ENCODE measurements at places on chromosomes 4 and X.

DNA sequence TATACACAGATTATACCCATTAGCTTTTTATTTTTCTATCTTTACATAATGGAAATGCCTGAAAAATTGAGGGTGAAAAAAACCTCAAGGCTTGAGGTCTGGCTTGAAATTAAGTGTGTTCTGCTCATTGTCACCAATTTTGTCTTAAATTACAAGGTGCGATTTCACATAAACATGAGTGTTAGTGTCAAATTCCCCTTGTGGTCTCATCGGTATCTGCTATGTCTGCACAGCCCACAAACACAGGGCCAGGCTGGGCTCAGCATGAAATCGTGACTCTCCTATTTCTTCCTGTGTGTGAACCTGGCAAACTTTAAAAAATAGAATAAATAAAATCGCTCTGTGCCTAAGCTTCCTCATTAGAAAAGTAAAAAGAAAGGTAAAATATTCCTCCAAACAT, 109.1 kb downstream of the CRLF2 start:
- no peak for DNase-seq

- DNase-seq: no peak
Measured at GRCh38 chrX:81377329-81377728, 175.4 kb downstream of the SH3BGRL start.

GRCh38 chr4:66606908-66607307, 936.6 kb upstream of the EPHA5 start:
- DNase-seq: no peak

- DNase-seq: no peak
Measured at GRCh38 chrX:55715847-55716246, 1.7 kb upstream of the RRAGB start.

GRCh38 chr4:174107746-174108354, 175.6 kb downstream of the FBXO8 start:
- no peak for DNase-seq

- no peak for DNase-seq
Measured at GRCh38 chr4:148868191-148868590, 426.0 kb upstream of the NR3C2 start.

DNA sequence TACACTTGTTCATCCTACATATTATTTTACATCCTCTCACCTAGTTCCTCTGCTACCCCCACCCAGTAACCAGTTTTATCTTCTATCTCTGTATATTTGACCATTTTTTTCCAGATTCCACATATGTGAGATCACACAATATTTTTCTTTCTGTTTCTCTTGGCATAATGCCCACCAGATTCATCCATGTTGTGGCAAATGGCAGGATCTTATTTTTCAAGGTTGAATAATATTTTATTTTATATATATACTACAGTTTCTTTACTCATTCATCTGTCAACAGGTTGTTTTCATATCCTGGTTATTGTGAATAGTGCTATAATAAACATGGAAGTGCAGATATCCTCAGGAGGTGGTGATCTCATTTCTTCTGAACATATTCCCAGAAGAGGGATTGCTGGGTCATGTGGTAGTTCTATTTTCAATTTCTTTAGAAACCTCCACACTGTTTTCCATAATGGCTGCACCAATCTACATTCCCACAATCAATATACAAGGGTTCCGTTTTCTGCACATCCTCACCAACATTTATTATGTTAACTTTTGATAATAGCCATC, 48.2 kb downstream of the THAP9 start:
- DNase-seq: no peak

GRCh38 chr4:83618431-83618830, 82.5 kb downstream of the GPAT3 start:
- DNase-seq: no peak

DNA sequence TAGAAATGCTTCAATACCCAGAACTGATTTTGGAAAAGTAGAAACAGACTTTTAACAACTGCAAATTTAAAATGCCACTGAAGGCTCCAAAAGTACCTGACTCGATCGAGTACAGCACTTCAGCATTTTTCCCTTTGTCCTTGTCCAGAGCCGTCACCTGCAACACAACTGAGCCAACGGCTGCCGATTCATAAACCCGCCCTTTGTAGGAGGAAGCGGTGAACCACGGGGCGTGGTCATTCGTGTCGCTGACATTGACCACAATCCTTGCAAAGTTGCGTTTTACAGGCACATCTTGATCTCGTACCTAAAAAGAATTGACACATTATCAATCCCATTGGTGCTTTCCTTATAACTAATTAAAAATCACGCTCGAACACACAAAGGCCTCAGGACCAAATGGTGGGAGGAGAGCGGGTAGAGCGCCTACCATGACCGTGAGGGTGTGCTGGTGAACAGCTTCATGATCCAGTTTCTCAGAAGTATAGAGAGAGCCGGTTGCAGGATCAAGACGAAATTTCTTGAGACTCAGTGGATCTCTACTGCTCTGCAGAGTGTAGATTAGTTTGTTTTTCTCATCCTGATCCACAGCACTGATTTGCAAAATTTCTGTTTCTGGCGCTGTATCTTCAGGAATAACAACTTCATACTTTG, 72.8 kb upstream of the MTNR1A start:
- DNase-seq: no peak
